ENCODE measurements at places on chromosomes 2 and 18.
A peak's percentile ranks its signal among the peaks of the same experiment; 100 is the strongest.

DNA sequence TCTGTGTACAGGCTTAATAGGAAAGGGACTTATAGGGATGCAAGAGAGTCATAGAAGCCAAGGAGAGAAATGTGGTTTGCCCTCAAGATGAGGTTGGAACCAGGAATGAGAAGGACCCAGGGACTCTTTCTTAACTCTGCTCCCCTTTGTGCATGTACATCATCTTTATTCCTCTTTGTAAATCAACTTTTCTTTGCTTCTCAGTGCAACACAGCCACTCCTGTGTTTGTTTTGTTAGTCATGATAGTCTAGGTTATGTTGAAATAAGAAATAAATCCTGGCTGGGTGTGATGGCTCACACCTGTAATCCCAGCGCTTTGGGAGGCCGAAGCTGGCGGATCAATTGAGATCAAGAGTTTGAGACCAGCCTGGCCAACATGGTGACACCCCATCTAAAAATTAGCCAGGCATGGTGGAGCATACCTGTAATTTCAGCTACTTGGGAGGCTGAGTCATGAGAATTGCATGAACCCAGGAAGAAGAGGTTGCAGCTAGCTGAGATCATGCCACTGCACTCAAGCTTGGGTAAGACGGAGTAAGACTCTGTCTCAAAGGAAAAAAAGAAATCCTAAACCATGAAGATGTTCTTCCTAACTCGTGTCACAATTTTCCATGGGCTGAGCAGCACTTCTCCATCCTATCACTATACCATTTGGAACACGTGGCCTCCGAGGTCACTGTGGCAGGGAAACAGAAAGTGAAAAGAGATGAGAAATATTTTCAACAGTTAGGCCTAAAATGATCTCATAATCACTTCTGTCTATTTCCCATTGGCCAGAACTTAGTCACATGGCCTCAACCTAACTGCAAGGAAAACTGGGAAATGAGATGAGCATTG is 73.0 kb upstream of the TMEM17 start:
- peak; percentile 85 for DNase-seq

- no peak for DNase-seq
These were observed 11.3 kb upstream of the TEX44 start for GRCh38 chr2:231581328-231581727.

DNA sequence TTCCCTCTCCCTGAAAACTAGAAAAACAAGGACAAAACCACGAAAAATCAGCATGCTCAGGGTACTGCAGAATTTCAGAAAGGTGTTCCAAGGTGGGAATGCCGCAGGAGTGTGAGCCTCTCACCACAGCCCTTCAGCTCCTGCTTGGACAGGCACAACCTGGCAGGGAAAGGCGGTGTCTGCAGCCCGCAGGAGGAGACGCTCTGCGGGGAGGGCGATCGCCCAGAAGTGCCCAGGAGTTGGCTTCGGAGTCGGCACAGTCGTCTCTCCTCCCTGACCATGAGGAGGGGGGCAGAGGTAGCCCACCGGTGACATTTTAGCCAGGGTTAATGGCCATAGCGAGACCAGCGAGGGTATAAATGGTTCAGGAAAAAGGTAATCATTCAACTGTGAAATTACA is 57.2 kb downstream of the TMEM18 start:
- no peak for DNase-seq

DNA sequence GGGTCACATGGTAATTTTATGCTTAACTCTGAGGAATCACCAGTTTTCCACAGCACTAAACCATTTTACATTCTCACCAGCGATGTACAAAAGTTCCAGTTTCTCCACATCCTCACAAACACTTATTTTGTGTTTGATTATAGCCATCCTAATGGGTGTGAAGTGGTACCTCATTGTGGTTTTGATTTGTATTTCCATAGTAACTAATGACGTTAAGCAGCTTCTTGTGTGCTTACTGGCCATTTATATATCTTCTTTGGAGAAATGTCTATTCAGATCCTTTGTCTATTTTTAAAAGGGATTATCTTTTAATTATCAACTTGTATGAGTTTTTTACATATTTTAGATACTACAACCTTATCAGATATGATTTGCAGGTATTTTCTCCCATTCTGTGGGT is 42.0 kb downstream of the CCDC150 start:
- DNase-seq: no peak

DNA sequence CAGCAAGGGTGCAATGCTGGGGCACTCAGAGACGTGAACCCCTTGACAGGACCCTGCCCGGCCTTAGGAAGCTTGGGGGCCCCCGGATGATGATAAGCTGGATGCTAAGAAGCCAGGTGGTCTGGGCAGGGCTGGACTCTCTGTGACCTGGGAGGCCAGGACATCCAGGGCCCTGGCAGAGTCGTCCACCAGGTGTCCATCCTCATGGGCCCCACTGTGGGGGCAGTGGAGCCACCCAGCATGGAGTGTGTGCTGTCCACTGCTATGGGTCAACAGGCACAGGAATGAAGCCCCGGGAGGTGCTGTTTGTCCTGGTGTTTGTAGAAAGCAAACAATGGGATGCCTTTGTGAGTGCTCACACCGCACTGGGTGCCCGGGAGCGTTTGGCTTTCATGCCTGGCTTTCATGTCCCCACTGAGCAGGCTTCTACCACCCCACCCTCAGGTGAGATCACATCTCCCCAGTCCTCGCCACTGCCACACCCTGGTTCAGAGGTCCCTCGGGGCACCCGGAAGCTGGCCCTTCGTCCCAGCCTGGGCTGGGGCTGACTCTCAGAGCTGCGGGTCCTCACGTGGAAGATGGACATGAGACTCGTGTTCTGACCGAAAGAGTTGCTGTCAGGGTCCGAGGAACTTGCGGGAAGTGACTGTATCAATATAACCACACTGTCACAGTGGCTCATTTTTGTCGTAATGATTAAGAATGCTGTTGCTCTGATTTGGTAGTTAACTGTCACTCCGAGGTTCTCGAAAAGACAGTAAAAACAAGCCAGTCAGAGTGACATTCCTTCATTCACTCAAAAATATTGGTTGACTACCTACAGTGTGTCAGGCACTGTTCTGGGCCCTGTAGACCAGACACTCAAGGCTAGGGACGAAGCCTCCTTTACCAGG is 53.3 kb downstream of the INHBB start:
- no peak for DNase-seq

GRCh38 chr2:29417630-29418029 is 302.4 kb downstream of the CLIP4 start:
- no peak for DNase-seq

GRCh38 chr18:9808295-9809241 is 77.2 kb upstream of the TXNDC2 start:
- peak; percentile 33 for DNase-seq

Measured in fibroblast of skin of abdomen (primary cell).